NCI-H526 treated with DMSO at 0.1 percent for 48 hours (cell line): ENCODE measurements at places on chromosomes 2 and 18.

DNA sequence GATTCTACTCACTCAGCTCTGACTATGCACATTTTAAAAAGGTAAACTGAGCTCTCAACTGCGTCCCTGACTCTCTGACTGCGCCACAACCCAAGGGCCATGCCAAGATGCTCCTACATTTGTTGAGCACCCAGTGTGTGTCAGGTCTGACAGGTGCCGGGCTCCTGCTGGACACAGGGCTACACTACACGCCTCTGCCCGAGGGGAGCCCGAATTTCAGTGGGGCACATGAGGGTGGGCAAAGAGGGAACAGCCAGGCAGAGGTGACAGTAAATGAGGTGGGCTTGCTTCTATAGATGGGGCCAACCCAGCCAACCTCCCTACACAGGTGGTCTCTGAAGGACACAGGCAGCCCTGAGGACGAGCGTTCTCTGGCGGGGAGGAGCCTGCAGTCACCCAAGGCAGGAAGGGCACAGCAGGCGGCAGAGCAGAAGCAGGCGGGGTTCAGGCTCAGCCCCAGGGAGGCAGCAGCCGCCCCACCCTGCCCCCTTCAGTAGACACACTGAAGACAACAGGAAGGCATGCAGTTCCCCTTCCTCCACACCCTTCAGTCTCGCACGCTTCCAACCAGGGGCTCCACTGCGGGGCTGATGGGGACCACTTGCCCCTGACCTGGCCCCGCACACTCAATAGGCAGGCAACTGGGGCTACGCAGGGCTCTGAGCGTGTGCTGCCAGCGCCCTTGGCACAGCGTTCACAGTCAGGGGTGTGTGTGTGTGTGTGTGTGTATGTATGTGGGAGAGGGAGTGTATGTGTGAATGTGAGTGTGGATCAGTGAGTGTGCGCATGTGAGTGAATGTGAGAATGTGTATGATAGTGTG is 98.4 kb downstream of the UXS1 start:
- DNase-seq, result no peak

- no peak for DNase-seq
Observed at GRCh38 chr18:65762556-65762955, 11.7 kb downstream of the CDH7 start.

DNA sequence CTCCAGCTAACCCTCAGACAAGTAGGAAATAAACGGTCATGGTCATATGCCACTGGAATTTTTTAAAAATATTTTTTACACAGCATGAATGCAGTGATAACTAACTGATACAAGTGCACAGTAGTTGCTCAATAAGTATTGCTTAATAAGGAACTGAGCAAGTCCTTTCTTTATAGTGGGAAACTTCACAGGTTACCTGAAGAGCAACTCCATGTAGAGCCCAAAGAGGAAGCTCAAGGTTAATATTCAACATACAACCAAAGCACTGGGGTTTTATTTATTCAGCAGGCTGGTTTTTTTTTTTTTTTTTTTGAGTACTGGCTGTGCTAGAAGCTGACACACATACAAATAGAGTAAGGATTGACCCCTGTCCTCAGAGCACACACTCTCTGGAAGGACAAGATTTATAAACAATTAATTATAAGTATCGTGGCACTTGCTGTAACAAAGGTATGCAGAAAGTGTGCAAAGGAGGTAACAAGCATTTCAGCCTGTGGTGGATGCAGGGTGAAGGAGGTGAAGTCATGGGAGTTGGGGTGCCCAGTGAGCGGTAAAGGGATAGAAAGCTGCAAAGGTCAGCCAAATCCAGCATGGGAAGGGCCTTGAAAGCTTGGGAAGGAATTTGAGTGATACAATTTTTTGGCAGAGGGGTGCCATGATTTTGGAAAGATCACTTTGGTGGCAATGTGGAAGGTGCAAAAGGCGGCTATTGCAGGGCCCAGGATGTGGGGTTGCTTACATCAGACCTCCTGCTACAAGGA is 52.7 kb downstream of the ATOH8 start:
- DNase-seq, result no peak

GRCh38 chr2:19187323-19188020 is 171.0 kb downstream of the OSR1 start:
- no peak for DNase-seq

DNA sequence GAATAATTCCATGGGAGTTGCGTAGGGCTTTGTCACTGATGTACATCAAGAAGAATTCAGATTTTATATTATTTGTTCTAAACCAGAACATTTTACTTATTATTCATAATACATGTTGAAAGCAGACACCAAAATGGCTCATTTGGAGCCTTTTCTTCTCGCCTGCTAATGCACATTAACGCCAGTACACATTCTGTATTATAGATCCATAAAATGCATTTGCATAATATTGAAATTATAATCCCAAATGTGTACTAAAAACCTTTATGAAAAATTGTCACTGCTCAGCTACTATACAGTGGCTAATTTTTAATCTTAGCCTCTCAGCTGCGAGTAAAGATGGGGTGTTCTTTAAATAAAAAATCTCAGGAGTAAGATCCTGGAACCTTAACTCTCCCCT is 452.2 kb upstream of the HNRNPA3 start:
- DNase-seq, result no peak

DNA sequence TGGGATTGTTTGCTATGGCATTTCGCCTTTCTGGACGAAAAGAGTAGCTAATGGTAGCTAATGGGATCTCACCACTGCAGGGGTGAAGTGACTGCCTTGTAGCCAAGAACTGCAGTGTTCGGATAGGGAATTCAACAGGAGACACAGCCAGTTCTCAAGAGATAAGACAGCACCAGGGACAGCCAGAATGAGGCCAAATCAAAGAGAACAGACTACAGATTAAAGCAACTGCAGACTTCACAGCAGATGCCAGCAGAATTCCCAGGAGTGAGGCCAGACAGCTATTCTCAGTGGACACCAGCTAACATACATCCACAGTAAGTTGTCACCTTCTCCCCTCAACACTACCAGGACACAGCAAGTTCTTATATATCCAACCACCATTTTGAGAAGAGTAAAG is 124.0 kb downstream of the PLA2R1 start:
- no peak for DNase-seq
